ENCODE measurements at places on chromosomes 1 and 21. TPM values are rescaled to one million over a fixed set of nuclear protein-coding genes. Genes with fewer than 3 reads are reported as not detected.

Gene OR2L8
- not detected for total RNA-seq

Gene ARHGAP29
- total RNA-seq: 221 TPM

Gene OR2L2
- total RNA-seq: not detected

Gene LCE1A
- total RNA-seq: not detected

Gene KRTAP12-2
- not detected for total RNA-seq

Gene RNF19B
- total RNA-seq: 49.0 TPM

Gene MR1
- 1.2 TPM for total RNA-seq

Gene SPATA45
- total RNA-seq: not detected

Gene BMP8B
- total RNA-seq: not detected

Gene STK40
- total RNA-seq: 35.2 TPM

Gene FAM72A
- 3.9 TPM for total RNA-seq

Gene MKNK1
- 23.0 TPM for total RNA-seq

Gene KCNJ10
- not detected for total RNA-seq

Gene FMOD
- 0.93 TPM for total RNA-seq

Gene URB1
- 13.6 TPM for total RNA-seq

Gene SLAMF7
- not detected for total RNA-seq

Gene ITLN2
- not detected for total RNA-seq

Gene DCST1
- total RNA-seq: not detected

Gene RPTN
- total RNA-seq: not detected

Gene ASPM
- 11.3 TPM for total RNA-seq

Gene TNFAIP8L2
- not detected for total RNA-seq

Gene PGBD5
- 0.12 TPM for total RNA-seq

Gene PTAFR
- not detected for total RNA-seq

Gene LCE3D
- total RNA-seq: not detected

Gene TARDBP
- 70.2 TPM for total RNA-seq

Gene CD5L
- total RNA-seq: not detected

Gene LRRIQ3
- 0.10 TPM for total RNA-seq

Gene KLHDC8A
- 0.29 TPM for total RNA-seq

Gene LEPR
- total RNA-seq: 17.0 TPM

Gene PIGR
- total RNA-seq: not detected

Gene CHI3L1
- total RNA-seq: 0.12 TPM
